Fibroblast of skin of back (primary cell): ENCODE measurements at places on chromosomes 13 and 19.

GRCh38 chr19:42003506-42004294, 9.7 kb upstream of the ATP1A3 start:
- no peak for DNase-seq

DNA sequence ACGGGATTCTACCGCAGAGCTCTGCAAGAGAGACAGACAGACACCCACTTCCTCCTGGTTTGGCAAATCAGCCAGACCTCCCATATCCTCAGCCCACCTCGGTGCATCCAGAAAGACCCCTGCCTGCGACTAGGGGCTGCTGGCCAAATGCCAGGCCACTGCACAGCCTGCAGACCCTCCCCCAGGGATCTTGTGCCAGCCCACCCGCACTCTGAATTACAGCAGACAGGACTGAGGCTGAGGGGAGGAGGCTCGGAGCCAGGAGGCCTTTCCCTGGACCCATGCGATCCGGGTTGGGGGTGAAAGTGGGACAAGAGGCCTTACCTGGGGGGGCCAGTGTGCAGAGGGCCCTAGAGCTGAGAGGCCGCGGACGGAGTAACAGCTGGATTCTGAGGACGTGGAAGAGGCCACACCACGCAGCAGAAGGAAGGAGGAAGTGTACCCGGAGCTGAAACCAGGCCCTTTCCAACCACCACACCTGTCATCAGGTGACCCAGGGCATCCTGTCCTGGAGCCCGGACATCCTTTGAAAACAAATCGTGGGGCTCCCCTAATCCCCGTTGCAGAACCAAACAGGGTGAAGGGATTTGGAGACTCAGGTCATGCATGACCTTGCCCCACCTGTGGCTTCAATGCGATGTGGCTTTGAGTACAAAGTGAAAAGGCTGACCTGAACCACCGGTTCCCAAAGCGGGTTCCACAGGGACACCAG, 993 bp downstream of the FUT6 start:
- no peak for DNase-seq

DNA sequence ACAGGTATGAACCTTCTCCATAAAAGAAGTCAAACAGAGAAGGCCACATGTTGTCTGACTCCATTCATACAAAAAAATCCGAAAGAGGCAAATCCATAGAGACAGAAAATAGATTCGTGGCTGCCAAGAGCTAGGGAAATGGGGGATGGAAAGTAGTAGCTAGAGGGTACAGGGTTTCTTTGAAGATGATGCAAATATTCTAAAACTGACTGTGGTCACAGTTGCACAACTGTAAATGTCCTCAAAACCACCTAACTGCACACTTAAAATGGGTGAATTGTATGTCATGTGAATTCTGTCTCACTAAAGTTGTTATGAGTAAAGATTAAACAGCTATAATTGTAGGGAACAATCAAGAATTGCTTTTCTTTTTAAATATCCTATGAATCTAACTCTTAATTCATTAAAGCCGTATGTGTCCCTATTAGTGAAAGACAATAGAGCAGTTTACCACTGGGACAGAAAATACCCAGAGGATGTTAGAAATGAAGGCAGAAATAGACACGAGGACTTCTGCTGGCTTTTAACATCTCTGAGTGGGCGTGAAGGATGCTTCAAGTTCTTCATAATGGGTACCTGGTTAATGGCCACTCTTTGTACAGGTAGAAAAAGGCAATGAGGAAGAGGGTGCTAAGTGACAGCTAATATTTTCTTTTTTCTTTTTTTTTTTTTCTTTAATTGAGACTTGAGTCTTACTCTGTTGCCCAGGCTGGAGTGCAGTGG, 21.2 kb downstream of the INSR start:
- DNase-seq: no peak

DNA sequence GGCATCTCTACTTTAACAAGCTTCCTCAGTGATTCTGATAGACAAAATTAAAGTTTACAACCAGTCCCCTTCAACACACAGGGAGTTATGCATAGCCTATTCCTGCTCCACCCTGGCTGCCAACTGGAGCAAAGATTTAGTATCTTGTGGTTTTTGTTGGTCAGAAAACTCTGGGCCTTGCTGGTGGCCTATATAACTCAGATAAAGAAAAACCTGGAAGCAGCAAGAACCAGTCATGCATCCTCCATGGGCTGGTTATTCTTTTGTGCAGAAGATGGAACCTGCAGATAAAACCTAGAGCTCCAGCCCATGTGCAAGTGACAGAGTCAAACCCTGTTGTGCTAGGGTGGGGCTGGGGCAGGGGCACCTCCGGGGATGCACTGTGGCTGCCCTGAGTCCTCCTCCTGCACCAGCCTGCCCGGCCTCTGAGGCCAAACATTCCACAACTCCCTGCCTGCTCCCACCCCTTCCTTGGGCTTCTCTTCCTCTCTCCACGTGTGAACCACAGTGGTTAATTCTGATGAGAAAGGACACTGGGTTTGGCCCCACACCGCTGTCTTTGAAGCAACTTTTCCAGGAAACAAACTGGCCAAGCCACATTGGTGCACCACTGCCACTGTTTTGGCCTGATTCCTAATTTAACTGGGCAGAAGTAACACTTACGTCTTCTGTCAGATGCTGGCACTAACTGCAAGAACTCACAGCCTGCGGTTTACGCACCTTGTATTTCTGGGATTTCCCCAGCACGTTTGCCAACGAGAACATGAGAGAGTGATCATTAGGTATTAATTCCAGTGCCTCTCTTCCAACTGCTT, 23.3 kb upstream of the GGACT start:
- DNase-seq: no peak

- peak; percentile 61 for DNase-seq
Observed at GRCh38 chr13:110509971-110510786, 51.3 kb downstream of the RAB20 start.

- DNase-seq: no peak
Observed at GRCh38 chr13:45464141-45464686, 525 bp upstream of the COG3 start.

DNA sequence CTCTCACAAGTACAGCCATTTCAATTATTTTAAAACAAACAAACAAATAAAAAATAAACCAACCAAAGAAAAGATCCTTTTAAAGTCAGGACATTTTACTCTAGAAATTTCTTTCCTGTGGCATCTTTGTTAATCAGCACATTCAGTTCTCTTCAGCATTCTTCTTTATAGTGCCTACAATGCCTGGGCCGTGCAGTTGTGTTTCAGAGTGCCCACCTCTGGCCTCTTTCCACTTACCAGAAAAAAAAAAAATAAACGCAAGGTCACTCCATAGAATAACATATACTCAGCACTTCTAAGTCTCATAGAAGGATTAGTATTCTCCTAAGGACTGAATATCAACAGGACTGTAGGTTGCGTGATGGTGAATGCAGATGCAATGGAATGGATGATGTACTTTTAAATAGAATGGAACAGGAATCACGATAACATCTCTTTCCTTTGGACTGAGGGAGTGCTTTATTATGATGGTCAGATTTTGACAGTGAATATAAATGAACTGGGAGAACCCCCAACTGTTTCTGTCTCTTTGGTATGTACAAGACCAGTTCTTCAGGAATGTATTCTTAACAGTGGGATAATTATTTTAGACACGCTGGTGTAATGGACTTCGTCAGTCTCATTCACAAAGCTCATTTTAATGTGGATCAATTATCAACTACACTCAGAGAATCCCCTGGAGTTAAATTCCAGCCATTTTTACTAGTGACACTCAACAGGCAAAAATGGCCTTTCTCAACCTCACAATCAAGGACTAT, 125.0 kb upstream of the NBEA start:
- DNase-seq: no peak

- DNase-seq: no peak
Observed at GRCh38 chr19:3133793-3134116, 2.1 kb upstream of the GNA15 start.

DNA sequence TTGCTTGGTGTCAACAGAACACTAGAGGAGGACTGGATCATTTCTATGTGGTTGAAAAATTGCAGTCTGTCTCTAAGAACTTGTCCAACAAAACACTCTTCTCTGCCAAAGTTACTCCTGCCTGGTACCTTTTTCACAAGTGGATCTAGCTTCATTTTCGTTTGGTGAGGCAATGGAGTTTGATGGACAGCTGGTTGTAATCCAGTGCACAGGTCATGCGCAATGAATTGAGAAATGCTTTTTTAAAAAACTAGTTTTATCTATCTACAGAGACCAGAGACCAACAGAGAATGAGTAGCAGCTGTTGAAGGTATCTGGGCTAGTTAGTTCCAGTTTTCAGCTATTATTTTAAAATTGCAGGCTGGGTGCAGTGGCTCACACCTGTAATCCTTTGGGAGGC, 12.0 kb upstream of the KBTBD6 start:
- DNase-seq: no peak

GRCh38 chr13:75544681-75545330, 4.8 kb upstream of the UCHL3 start:
- peak; percentile 51 for DNase-seq

GRCh38 chr13:110306960-110307766, at the start of the genes COL4A1 and COL4A2:
Gene COL4A1, minus strand, starts transcription at chr13:110307157. Its CDS starts 130 bp downstream, at chr13:110307027.
Gene COL4A2, plus strand, starts transcription at chr13:110307284. Its CDS starts 620 bp downstream, at chr13:110307904.
- DNase-seq: peak; percentile 88

DNA sequence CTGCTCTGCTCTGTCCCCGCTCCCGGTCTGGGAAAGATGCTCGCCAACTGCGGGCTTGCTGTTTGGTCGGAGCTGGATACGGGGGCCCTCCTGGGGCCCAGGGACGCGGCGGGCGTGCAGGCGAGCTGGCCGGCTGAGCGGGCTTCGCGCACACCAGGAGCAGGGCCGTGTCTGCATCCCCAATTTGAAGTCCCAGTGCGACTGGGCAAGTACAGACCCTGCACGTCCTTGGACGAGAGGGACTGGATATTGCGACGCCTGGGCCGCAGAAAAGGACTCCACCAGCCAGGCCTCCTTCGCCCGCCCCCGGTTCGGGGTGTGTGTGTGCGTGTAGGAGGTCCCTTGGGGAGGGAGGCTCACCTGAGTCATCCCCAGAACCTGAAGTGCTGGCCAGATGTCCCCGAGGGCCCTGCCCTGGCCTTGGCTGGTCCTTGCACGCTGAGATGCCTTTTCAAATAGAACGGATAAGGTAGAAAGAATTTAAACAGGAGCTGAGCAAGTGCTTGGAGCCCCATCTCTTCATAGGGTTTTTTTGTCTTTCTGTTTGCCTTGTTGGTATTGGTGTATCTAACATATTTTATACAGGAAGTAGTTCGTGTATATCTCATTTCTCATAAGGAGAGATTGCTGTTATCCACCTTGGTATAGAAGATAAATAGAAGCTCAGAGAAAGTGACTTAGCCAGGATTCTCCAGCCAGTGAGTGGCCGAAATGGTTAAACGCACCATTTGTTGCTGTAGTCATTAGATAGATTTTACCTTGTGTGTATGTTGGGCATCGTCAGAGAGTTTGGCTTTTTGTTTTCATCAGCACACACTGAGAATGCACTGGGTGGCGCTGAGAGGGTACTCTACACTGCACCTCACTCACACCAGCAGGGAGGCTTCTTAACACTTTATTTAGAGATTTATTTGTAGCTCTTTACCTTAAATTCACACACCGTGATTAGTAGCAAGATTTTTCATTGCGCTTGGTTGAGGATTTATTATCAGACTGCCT, 1.1 kb downstream of the NAXD start:
- peak; percentile 52 for DNase-seq

GRCh38 chr13:55553701-55554100, 1587.0 kb upstream of the PRR20A start:
- no peak for DNase-seq

- no peak for DNase-seq
Observed at GRCh38 chr19:46559203-46559602, 41.9 kb upstream of the CALM3 start.

GRCh38 chr13:48653472-48653939, at the start of gene CYSLTR2:
Gene CYSLTR2, plus strand, starts transcription at chr13:48653929. Its CDS starts 52,889 bp downstream, at chr13:48706818.
- peak; percentile 11 for DNase-seq

DNA sequence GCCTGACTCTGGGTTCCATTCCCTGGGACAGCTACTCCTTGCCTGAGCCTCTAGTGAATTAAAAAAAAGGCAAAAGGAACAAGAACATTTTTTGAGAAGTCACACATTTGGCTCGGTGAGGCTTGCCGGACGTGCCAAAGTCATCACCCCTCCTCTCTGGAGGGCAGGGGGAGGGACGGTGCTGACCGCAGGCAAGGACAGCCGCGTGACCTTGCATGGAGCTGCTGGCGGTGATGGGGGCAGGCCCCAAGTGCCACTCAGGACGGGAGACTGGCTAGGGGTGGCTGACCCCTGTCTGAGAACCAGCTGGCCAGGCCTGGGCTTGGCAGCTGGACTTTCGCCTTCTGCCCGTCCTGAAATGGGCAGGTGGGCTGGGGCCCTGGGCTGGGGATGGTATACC, 26.4 kb downstream of the MAP2K2 start:
- no peak for DNase-seq

DNA sequence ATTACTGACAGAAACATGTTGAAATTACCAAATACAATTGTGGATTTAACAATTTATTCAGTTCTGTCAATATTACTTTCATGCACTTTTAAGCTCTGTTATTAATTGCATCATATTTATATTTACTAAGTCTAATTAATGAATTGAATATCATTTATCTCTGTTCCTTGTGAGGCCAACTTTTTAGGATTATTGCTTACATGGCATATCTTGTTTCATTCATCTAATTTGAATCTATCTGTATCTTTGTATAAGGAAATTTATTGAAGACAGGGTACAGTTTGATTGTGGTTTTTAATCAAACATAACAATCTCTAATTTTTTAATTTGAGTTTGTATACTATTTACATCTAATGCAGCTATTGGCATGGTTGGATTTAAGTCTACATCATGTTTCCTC, 249.9 kb upstream of the GPC6 start:
- DNase-seq: no peak
